Stimulated activated CD4-positive, alpha-beta T cell treated with anti-CD3 and anti-CD28 coated beads, Interleukin-4, amount 100 ng/mL, for 1 hour (primary cell): ENCODE measurements at places on chromosomes 6 and 20.

DNA sequence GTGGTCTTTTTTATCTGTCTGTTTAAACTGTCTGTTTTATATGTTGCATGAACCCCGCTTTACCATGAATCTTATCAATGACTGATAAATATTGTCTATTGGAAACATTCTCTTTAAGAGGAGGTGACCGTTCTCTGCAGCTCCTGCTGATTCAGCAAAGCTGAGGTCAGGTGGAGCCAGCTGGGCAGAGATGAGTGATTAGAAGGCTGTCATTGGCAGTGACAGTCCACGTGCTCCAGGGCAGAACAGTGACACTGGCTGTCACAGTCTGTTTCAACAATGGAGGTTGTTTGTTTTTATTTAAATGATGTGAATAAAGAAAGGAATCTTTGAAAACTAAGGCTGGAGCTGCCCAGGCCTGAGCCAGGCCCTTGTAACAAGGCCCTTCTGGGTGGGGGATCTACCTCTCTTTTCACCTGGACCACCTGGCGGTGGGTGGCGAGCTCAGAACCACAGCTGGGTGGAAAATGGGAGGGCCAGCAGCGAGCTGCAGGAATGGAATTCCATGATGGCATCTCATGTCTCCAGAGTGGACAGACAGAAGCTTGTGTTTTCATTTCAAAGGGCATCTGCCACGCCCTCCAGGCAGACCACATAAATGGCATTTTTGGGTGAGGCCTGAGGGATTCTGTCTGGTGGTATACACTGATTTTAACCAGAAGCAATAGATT is 12.6 kb downstream of the SYNJ2 start:
- no peak for DNase-seq

- DNase-seq = no peak
These were observed 25.8 kb upstream of the TPBG start for GRCh38 chr6:82337688-82338257.

DNA sequence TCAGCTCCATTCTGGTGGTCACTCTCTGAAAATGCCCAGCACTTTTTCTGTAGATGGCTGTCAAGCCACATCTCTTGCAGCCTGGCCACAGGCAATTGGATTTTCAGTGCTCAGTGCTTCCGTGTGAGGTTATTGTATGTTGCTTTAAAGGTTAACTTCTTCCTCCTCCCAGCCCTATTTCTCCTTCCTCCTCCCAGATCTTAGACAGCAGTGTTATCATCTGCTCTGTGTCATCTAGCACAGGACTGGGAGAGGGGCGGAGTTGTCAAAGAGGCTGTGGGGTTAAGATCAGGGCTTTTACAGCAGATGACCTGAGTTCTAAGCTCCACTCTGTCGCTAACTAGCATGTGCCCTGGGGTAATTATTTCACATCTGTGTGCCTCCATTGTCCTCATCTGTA is 129.0 kb downstream of the PHACTR3 start:
- no peak for DNase-seq

DNA sequence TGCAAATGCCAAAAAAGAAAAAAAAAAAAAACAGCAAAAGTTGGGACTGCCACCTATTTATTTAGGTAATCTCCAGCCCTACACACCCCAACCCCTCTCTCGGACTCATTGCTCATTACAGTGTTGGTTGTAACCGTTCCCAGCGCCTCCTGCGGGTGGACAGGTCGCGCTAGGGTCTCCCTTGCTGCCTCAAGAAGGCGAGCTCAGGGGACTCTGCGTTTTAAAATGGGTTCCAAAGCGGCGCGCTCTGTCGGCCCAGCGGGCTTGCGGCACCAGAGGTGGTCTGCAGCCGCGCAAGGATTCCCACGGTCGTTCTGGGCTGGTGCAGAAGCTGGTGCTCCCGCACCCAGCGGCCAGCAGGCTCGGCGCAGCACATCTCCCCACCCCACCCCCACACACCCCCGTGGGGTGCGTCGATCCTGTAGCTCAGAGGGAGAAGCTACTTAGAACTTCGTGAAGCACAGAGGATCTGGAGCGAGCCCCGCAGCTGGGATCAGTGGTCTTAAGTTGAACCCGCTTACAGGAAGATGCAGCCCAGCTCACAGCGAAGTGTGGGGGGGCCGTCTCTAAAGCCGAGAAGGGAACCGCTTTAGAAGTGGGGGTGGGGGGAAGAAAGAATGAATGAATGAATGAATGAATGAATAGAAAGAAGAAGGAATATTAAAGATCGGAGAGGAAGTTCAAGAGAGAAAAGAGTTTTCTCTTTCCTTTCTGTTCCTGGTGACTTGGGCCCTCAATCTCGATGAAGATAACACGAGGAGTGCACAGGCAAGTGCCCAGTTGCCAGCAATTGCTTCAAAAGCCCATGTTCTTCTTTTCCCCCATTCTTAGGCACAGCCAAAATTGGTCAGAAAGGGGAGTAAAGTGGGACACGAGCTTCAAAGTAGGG is 780 bp downstream of the TFAP2A start:
- no peak for DNase-seq

GRCh38 chr6:39884696-39885095 is 49.6 kb downstream of the MOCS1 start:
- no peak for DNase-seq

- DNase-seq = no peak
These were observed 4.3 kb downstream of the GFRA4 start for GRCh38 chr20:3658716-3659491.

- no peak for DNase-seq
These were observed 6.4 kb downstream of the PLTP start for GRCh38 chr20:45905505-45906079.

DNA sequence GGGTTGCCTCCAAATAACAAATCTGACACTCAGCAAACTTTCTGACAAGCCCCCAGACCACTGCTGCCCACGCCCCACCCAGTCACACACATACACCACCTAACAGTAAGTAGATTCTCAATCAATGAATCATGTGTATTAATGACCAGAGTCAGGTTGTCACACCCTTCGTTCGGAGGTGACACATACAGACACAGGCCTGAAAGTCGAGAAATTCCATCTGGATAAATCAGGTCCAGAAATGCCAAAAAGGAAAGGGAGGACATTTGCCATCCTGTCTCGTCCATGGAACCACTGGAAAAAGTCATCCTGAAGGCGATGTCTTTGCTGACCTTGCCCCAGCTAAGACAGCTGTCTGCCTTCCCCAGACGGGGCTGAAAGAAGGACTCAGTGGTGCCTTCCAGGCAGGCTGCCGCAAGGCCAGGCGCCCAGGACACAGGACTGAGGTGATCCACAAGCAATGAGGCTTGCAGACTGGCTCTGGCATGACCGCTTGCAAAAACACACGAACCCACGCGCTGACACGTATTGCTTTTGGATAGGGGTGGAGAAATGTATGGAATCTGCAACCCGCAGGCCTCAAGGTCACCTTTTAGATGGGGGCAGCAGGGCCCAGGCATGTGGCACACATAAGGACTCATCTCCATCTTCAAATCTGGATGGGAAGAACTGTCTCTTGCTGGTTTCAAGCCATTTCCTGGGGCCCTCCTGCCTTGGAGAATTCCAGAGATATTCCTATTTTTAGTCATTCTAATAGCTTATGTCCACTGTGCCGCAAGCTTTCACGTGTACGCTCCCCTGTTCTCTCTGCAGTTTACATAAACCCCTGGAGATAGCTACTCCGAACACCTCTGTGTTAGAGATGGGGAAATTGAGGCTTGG is 9.0 kb downstream of the NFATC2 start:
- no peak for DNase-seq

DNA sequence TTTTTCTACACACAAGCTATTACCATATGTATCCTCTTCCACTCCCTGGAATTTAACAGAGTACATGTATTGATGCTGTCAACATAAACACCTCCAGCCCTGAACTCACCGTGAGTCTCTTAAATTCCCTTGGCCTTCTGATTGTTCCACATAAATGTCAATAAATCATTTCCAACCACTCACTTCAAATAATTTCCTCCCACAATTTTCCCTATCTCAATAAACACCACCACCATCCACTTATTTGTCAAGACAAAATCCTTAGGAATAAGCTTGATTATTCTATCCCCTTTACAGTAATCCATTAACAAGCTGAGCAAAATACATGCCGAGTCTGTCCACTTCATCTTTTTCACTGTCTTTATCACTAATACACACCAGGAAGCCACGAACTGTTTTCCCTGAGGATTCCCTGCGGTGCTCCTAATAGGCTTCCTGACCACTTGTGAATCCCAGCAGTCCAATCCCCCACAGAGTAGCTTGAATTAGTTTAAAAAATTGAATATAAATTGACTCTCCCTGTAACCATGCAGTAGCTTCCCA is 19.2 kb downstream of the HLA-DRB1 start:
- no peak for DNase-seq

GRCh38 chr6:71049198-71049770 is 92.4 kb upstream of the B3GAT2 start:
- no peak for DNase-seq

DNA sequence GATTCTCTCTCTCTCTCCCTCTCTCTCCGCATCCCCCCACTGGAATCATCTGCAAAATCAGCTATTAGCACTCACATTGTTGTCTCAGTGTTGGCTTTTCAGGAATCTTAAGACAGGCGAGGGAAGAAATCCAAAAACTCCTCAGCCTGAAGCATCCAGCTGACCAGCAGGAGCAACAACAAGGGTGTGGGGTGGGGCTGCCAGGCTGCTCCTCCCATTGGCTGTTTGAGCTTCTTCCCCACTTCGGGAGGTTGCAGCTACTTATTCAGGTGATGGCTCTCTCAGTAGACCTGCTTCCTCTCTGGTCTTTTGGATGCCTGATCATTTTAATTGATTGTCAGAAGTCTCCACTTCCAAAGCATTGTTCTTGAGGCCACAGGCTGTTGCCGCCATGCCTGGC is 24.1 kb upstream of the SLC32A1 start:
- DNase-seq = no peak

GRCh38 chr6:108741331-108741989 is 106.8 kb upstream of the ARMC2 start:
- DNase-seq = no peak

GRCh38 chr20:24829649-24830370 is 119.3 kb upstream of the CST7 start:
- DNase-seq = no peak

GRCh38 chr6:157756708-157757429 is 66.2 kb upstream of the SNX9 start:
- DNase-seq = peak; percentile 80

- no peak for DNase-seq
These were observed 44.4 kb downstream of the ZMYND8 start for GRCh38 chr20:47311967-47312681.

- DNase-seq = no peak
These were observed 418.6 kb downstream of the CDKAL1 start for GRCh38 chr6:20952699-20953474.

- no peak for DNase-seq
These were observed 50.3 kb downstream of the MYH7B start for GRCh38 chr20:35006009-35006408.

GRCh38 chr6:63615590-63615989 is 20.0 kb upstream of the PHF3 start:
- DNase-seq = no peak

DNA sequence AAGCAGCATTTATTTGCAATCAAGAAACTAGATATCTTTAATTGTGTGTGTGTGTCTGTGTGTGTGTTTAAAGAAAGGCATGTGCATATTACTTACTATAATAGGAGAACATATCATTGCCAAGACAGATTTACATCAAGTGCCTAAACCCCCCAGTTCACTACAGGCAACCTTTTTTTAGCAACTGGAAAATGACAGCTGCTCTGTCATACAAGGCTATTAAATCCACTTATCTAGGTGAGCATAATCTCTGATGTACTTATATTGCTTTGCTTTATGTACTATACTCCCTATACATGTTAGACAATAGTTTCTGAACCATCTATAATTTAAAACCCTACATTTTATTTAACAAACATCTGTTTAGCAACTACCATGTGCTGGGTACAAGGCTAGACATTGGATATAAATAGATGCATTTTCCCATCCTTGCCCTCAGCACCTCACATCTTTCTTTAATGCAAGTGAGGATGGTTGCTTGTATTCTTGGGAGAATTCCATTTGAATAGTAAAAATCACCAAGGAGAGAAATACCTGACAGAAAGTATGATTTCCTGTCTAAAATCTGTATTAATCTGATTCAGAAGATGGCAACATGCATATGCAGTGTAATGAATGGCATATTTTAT is 398.3 kb downstream of the LAMA2 start:
- DNase-seq = no peak

DNA sequence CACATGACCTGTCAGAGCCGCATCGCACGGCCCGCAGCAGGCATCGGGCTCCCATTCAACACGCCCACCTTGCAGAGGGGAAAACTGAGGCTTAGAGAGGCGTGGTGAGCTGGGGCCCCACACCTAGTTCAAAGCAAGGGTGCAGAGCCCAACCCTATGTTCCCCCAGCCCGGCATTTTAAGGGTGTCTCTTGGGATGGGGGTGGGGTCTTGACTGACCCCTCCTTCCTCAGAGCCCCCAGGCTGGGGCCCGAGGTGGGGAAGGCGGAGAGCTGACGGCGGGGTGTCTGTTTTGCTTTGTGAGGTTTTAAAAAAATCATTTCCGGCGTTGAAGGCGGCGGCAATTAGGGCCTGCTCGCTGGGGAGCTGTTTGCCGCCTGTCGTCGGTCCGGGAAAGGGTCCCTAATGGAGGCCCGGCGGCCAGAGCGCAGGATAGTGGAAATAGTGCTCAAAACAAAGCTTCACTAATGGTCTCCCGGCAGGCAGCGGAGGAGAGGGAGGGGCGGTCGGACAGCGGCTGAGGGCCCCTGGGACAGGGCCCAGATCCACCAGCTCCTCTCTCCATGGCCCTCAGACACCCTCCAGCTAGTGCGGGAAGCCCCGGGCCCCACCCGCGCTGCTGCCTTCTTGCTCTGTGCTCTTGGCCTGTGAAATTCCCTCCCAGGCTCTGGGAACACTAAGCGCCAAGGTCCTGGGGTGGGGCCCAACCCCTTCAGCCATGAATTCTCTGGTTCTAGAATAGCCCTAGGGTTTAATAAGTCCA is 11.9 kb downstream of the VSTM2L start:
- no peak for DNase-seq
